ENCODE measurements at places on chromosomes 6 and 20.

DNA sequence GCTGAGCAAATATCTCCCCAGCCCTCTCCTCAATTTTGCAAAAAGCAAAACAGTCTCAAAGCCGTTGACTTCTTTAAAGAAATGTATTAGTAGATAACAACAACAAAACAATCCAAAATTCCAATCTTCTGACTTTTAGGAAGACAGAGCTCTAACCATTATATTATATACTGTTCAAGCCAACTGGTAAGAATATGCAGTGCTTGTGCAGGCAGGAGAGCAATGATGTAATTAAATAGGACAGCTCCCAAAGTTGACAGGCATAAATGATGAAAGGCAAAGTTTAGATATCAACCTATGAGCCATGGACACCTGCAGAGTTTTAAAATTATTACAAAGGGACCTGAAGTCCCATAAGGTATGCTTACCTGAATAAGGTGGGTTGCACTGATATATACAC is 16.6 kb upstream of the CEP85L start:
- DNase-seq = no peak

DNA sequence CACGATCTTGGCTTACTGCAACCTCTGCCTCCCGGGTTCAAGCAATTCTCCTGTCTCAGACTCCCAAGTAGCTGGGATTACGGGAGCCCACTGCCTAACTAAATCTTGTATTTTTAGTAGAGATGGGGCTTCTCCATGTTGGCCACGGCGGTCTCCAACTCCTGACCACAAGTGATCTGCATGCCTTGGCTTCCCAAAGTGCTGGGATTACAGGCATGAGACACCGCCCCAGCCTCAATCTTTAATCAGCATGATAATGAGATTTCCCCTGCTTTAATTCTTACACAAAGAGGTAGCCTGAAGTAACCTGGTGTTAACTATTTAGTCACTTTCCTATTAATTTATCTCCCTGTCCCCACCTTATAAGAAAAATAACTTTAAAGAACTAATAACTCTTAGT is 31.3 kb upstream of the TRDN start:
- no peak for DNase-seq

DNA sequence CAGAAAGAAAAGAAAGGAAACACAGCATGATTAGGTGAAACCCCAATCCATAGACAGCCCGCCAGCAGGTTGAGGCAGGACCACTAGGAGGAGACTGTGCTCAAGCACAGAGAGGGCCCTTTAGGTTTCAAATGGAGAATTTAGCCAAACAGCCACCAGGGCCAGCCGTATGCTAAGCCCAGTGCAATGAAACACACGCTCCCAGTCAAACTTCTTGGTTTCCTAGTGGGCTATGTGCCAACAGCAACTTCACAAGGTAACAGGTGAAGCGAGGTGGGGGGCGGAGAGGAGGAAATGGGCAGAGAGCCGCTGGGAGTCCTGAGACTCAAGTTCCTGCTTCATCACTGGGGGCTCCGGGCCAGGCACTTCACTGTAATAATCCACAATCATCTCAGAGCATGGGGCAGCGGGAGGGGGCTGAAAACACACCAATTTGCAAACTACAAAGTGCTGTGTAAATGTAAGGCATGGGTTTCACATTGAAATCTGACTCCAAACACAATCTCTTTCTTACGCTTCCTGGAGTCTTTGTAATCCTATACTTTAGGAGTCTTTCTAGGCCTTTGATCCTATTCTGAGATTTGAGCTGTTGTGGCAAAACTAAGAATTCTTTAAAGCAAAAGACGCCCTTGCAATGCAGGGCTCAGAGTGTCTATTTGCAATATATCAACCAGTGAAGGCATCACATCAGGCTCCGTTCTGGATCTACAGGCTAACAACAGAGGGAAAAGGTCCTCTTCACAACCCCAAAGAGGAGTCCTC is 117.3 kb downstream of the OPRM1 start:
- no peak for DNase-seq

- no peak for DNase-seq
Observed at GRCh38 chr6:25004357-25004756, 68.6 kb upstream of the RIPOR2 start.
